ENCODE measurements at places on chromosomes 11 and 22.

DNA sequence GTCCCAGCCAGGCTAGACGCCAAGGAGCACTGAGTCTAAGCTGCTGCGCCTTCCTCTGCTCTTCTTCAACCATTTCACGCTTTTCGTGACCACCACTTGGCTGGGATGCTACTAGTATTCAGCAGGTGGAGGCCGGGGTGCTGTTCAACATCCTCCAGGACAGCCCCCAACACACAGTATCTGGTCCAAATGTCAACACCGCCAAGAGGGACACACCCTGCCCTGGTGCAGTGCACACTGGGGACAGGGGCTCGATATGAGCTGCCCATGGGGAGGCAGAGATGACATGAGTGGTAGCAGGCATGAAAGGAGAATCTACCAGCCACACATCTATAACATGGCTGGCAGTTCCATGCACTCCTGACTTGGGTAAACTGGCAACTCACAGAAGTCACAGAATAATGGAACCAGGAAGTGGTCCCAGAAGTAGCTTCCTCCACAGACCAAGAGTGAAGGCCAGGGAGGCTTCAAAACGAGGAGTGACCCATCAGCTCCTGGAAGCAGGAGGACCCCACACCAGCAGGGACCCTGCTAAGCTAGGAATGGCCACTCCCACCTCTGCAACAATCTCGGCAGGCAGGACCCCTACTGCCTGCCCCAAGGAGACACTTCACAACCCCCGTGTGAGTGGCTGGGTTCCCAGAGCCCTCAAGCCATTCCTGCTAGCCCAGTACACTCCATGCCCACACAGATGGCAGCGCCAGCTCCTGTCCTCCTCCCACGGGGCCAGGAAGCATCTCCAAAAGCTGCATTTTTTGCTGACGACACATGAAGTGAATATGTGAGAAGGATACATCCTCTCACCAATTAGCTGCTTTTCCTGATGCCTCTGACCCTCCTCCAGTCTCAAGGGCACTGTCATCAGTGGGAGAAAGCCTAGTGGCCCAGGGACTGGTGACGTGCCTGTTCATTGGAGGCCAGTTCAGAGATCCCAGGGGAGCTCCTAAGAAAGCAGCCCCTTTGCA is 78.8 kb downstream of the DGCR2 start:
- DNase-seq = no peak

DNA sequence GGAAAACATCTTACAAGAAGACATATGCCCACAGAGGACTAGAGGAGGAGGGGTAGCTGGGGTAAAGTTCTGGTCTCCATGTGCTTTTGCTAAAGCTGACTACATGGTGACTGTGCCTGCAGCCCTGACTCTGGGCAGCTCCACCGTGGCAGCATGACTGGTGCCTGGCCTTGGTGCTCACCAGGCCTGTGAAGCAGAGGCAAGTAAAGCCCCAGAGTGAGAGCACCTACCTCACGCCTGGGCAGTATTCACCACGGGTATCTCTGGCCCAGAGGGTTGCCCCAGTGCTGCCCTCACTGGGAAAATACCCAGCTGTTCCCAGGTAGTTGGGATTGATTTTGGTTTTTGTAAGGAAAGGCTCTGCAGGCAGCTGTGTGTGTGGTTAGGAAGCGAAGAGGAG is 78.3 kb downstream of the CTTN start:
- DNase-seq = no peak

DNA sequence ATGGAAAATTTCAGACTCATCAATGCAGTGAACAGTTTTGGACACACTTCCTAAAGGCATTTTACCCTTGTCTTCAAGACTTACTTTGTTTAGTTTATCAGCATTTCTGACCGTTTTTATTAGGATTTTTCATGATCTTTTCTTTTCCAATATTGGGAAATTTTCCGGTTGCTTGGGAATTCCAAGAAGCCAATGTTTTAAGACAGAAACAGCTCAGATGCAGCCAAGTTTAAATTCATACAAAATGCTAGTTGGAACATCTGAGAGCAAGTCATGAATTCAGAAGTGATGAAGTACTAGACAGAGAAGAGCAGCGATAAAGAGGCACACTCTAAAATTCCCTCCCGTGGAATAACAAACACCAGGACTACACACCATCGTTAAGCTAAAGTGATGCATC is 68.6 kb downstream of the RAB38 start:
- DNase-seq = no peak

GRCh38 chr22:43828998-43829782 is 17.1 kb upstream of the EFCAB6 start:
- DNase-seq = no peak

DNA sequence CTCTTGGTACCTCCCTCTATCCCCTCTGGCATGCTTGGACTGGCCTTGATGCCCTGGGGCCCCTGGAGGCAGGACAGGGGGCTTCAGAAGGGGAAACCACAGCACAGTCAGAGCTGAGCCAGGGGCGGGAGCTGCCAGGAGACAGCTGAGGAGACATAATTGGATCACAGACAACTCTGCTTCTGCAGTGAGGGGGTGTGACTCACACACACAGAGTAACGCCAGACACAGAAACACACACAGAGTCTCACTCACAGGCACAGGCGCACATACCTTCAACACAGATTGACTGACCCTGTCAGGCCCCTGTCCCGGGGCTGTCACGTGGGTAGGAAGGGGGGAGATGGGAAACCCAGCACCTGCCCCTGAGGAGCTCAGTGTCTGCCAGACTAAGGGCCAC is 20.6 kb downstream of the STARD10 start:
- DNase-seq = no peak

GRCh38 chr11:78427615-78428265 is 10.1 kb upstream of the GAB2 start:
- no peak for DNase-seq

DNA sequence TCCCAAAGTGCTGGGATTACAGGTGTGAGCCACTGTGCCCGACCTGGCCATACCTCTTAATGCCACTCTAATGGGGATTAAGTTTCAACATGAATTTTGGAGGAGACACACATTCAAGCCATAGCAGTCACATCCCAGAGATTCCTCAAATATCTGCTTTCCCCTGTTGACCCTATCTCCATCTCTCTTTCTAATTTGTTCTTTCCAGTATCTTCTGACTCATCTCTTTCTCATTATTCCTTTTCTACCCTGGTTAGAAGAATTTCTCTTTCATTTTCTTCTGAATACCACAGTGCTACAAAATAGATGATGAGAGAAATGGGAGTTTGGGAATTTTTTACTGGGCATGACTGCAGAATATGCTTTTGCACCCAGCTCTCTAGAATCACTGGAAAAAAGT is 5.1 kb downstream of the OR10V1 start:
- DNase-seq = no peak

GRCh38 chr11:1481861-1482441 is 4.6 kb downstream of the MOB2 start:
- DNase-seq = no peak

DNA sequence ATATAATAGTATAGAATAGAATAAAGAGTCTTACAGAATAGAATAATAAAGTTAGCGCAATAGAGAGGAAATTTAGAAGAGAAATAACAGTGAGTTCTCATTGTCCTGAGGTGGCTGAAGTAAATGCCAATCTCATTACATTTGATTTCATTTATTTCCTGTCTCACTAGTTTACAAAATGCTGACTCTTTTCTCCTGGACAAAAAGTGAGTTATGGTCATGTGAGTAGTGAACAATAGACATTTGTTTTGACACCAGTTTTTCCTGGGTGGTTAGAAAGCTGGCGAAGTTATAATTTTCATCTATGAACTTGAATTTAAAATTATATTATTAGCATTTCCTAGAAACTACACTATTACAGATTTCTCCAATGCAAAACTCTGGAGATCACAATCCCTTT is 143.7 kb downstream of the TYR start:
- DNase-seq = no peak

GRCh38 chr11:122670131-122670530 is 14.6 kb downstream of the UBASH3B start:
- DNase-seq = no peak

GRCh38 chr11:6486938-6487337 is 5.6 kb downstream of the TIMM10B start:
- DNase-seq = no peak

GRCh38 chr22:30471616-30472318 is at the start of gene SEC14L3:
Gene SEC14L3 (minus strand): TSS chr22:30472017. CDS start chr22:30471958, 59 bp downstream.
- DNase-seq = no peak

Data from D721Med (cell line).